Smooth muscle cell of bladder (primary cell): ENCODE measurements at places on chromosomes 1 and 21. TPM values are rescaled to one million over a fixed set of nuclear protein-coding genes. Genes with fewer than 3 reads are reported as not detected.

Gene CD84
- total RNA-seq = not detected in 2 replicates

Gene GPR153
- total RNA-seq = 3.0 and 4.9 TPM in 2 replicates

Gene SPAG17
- under 0.01 and 0.37 TPM in 2 replicates for total RNA-seq

Gene LEPR
- total RNA-seq = 10.5 and 16.1 TPM in 2 replicates

Gene TMEM234
- 19.6 and 20.2 TPM in 2 replicates for total RNA-seq

Gene PKLR
- total RNA-seq = under 0.01 TPM in 1 of 2 replicates, not detected in the other

Gene LEMD1
- not detected in 2 replicates for total RNA-seq

Gene MATN1
- 0.09 and 0.14 TPM in 2 replicates for total RNA-seq

Gene PGLYRP3
- not detected in 2 replicates for total RNA-seq

Gene KANK4
- total RNA-seq = 0.09 and 0.28 TPM in 2 replicates

Gene SPATC1L
- total RNA-seq = 3.4 and 7.7 TPM in 2 replicates

Gene NLRP3
- total RNA-seq = 0.09 and 0.14 TPM in 2 replicates
